ENCODE measurements at places on chromosomes 7 and 10.

DNA sequence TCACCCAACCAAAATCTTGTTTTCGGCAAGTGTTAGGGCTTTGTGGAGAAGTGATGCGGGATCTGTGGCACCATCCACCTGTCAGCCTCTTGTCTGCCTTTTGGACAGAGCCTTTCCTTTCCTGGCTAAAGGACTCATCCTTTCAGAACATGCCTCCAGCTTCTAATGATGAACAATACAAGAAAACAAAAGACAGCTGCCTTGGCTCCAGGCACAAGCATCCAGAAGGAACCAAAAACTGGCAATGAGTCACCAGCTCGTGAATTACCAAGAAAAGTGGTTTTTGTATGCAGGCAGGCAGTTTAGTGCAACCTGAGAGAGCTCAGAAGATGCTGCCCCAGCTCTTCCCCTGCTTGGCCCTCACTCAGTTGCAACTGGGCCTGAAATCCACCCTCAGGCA lies 84.6 kb upstream of the NAMPT start:
- DNase-seq: no peak

- no peak for DNase-seq
Measured at GRCh38 chr7:38858259-38858884, 50.6 kb downstream of the VPS41 start.

- no peak for DNase-seq
Measured at GRCh38 chr7:148999192-148999591, 29.1 kb downstream of the PDIA4 start.

DNA sequence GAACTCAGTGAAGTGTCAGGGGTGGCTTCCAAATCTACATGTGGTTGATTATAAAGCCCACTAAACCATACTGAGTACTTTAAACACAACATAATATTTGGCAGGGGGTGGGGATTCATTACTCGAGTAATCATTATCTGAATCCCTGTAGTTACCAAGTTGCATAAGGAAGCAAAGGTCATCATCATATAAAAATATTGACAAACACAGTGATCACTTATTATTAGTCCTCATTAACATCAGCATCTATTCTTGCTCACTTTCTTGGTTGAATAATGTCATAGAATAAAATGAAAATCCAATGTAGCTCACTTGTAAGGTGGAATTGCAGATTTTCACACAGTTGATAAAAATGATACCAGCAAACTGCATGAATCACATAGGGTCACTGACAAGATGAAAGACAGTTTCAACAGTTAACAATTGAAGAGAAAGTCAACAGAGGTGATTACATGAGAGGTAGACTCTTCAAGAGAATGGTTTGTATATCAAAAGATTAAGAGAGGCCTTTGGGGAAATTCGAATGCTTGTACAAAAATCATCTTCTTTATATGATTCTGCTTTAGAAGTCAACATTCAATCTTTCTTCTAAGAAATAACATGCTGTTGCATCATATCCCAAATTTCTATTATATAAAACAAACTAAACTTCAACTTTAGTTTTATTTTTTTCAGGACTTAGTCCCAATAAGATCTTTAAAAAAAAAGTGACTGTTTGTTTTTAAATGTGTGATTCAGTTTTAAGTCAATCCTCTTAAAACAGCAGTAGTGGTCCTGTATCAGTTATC lies 185.5 kb upstream of the KLF14 start:
- DNase-seq: no peak

- no peak for DNase-seq
Measured at GRCh38 chr10:132920101-132920925, 22.1 kb downstream of the CFAP46 start.

GRCh38 chr10:62870866-62871265 lies 54.7 kb upstream of the EGR2 start:
- no peak for DNase-seq

- DNase-seq: no peak
Measured at GRCh38 chr7:106819546-106819945, 45.5 kb upstream of the PIK3CG start.

DNA sequence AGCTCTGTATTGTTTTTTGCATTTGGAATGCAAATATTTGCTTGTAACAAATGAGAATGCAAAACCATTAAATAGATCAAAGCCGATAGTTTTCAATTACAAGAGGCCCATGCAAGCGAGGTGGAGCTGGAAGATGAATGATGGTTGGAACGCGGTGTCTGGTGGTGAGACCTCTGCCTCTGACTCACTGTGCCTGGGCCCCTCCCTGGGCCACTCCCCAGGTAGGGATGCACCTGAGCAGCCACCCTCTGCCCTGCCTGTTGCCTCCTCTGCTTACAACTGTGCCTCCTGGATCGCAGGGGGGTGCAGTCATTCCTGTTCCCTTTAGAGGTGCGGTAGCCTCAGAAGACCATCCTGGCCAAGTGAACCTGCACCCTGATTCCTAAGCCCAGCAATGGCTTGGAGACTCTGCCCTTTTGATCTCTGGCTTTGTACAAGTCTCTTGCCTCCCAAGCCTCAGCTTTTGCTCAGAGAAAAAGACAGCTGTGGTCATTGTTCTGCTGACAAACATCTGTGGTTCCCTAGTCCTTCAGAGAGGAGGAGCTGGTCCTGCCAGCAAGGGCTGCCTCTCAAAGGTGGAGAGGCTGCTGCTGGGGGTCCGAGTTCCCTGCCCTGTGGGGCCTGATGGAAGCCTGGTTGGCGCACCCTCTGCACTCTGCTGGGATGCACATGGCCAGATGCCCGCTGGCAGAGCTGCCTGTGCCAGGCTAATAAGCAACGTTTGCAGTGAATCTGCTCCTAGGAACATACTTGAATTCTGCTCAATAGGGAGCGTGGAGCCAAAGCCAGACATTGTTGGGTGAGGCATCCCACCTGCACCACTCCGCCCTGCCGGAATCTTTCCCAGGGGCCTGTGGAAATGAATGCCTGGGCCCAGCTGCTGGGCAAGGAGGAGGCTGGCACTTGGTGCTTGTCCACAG lies 126.3 kb upstream of the TCERG1L start:
- no peak for DNase-seq

All from dorsolateral prefrontal cortex (tissue), 122 donors.